ENCODE measurements at places on chromosomes 1 and 21. TPM values are rescaled to one million over a fixed set of nuclear protein-coding genes. Genes with fewer than 3 reads are reported as not detected.
A peak's percentile ranks its signal among the peaks of the same experiment; 100 is the strongest.

DNA sequence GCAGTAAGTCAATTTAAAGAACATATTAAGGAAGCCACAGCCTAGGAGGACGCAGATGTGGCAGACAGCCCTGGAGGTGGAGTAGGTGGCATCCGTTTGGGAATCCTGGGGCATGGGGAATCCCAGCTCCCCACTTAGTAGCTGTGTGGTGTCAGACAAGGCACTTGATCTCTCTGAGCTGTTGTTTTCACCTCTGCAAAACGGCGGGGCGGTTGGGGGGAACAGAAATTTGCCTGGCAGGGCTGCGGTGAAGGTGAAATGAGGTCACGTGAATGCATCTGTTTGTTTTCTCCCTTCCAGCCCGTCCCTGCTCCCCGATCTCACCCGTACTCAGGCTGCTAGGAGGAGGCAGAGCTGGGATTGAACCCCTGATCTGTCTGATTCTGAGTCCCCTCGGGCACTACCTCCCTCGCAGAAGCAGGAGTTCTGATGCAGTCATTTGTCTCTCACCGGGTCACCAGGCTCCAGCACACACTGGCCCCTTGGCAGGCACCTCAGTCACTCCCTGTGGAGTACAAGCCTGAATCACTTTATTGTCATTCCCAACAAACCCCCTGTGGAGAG lies 2.2 kb upstream of the LAPTM5 start:
- H3K27me3 ChIP-seq: no peaks in the 10 kb centered on the region
- DNase-seq: peak; percentile 75
- H3K4me3 ChIP-seq: peak overlapping the region; percentile 64

DNA sequence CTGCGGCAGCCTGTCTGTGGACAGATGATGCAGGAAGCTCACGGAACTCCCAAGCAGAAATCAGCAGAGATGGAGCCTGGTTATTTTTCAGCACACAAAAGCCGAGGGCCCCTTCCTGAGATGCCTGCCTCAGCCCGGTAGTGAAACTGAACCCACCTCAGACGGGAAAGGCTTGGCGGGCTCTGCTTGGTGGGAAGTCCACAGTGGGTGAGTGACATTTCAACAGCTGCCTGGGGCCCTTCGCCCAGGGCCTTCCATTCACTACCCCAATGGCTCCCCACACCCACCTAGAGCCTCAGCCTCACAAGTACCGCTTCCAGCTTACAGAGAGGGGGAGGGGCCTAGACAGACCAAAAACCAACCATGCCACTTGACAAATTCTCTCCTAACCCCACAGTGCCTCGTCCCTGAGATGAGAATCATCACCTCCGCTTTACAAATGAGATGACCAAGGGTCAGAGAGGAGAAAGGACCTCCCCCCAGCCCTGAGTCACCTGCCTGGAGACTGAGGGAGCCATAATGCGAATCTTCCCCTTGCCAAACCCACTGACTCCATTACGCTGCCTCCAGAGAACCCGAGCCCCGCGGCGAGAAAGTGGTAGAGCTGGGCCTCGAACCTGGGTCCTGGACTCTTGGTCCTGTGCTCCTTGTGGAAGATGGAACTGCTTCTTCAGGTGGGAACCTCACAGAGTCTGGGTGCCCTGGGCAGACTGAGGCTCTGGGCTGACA lies 3.4 kb upstream of the ECE1 start:
- H3K27me3 ChIP-seq: no peaks in the 10 kb centered on the region
- peak overlapping the region; percentile 73 for H3K4me3 ChIP-seq
- H3K36me3 ChIP-seq: peaks cover 11% of the 10 kb centered on the region
- peaks cover 86% of the 10 kb centered on the region for H3K4me1 ChIP-seq

Gene MPZ
- total RNA-seq: 2.8 TPM

Gene CBR3
- total RNA-seq: 29.6 TPM
